B cell (primary cell): ENCODE measurements at places on chromosomes 16 and 17. TPM values are rescaled to one million over a fixed set of nuclear protein-coding genes. Genes with fewer than 3 reads are reported as not detected.

GRCh38 chr16:67514382-67514828, 14.2 kb upstream of the RIPOR1 start:
- H3K27ac ChIP-seq = peak overlapping the region; percentile 59
- H3K4me1 ChIP-seq = peaks cover 64% of the 10 kb centered on the region
- H3K36me3 ChIP-seq = no peaks in the 10 kb centered on the region
- no peak overlapping the region for H3K4me3 ChIP-seq

- no peaks in the 10 kb centered on the region for H3K4me1 ChIP-seq
- H3K4me3 ChIP-seq = no peak overlapping the region
- no peaks in the 10 kb centered on the region for H3K27me3 ChIP-seq
- peaks cover 1% of the 10 kb centered on the region for H3K36me3 ChIP-seq
- no peak for DNase-seq
- H3K27ac ChIP-seq = no peak overlapping the region
Observed at GRCh38 chr16:19618876-19619275, 63.4 kb downstream of the VPS35L start.

DNA sequence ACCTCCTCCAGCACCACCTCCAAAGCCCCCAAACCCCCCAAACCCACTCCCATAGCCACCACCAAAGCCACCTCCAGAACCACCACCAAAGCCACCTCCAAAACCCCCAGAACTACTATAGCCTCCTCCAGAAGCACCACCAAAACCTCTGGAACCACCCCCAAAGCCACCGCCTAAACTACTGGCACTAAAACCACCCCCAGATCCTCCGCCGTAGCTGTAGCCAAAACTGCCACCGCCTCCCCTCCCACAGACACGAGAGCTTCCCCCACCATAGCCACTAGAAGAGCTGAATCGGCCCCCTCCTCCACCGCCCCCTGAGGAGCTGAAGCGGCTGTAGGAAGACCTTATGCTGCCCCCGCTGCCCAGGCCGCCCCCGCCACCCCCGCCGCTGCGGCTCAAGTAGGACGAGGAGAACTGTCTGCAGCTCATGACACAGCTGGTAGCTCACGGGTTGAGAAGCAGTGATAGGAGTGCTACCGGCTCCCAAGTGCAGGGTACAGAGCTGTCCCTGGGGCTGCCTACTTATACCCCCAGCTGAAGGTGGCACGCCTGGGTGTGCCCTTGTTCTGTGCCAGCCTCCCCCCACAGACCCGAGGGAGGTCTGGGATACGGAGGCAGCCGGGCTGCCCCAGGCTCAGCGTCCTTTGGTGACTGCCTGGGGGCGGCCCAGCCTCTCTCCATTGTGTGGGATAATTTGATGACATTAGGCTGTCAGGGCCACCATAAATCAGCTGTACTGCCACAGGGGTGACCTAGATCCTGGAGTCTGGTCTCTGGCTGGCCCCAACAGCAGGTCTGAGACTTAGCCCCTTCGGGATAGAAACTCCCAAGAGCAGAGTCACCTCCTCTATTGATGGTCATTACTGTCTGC, at the start of gene KRT9:
KRT9 (minus strand) TSS at position 499 of the 874 bp plus-strand sequence; CDS start at position 432, 67 bp downstream.
- no peak within 1 kb of the TSS for H3K4me3 ChIP-seq

DNA sequence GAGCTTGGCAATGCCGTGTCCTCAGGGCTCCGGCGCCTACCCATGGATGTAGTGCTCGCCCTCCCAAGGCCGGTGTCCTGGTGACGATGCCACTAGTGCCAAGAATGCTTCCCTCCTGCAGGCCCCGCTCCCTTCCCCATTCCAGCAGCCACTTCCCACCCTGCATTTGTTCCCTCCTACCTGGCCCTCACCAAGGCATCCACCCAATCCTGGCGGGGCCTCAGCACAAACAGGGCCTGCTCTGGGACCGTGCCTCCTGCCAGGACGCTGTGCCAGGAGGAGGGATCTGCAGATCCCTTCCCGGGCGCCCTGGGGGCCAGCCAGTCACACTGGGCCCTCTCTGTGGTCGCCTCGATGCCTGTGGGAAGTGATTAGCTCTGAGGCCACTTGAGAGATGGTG, 25.1 kb downstream of the ABR start:
- no peak overlapping the region for H3K27ac ChIP-seq
- H3K4me1 ChIP-seq = no peaks in the 10 kb centered on the region
- H3K4me3 ChIP-seq = no peak overlapping the region
- peaks cover 6% of the 10 kb centered on the region for H3K36me3 ChIP-seq

GRCh38 chr17:38425031-38425430, 3.2 kb upstream of the ARHGAP23 start:
- peaks cover 9% of the 10 kb centered on the region for H3K4me1 ChIP-seq
- no peak for DNase-seq
- no peak overlapping the region for H3K4me3 ChIP-seq
- H3K27me3 ChIP-seq = peaks cover 10% of the 10 kb centered on the region
- no peak overlapping the region for H3K27ac ChIP-seq
- no peaks in the 10 kb centered on the region for H3K36me3 ChIP-seq

DNA sequence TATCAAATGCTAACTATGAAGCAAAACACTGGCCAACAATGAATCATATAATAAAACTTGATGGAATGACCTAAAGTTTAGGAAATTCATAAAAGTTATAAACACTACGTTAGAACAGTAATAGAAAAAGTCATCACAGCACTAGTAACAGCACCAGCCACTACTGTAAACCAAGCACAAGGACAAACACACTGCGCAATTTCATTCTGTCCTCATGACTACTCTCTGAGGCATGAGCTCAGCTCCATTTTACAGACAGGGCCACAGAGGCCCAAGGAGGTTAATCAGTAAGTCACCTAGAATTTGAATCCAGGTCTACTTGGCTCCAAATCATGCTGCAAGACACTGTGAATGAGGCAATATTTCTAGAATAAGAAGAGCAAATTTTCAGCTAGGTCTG, 13.4 kb downstream of the EMC8 start:
- no peak overlapping the region for H3K4me3 ChIP-seq
- H3K27me3 ChIP-seq = no peaks in the 10 kb centered on the region
- H3K36me3 ChIP-seq = peaks cover 4% of the 10 kb centered on the region
- H3K4me1 ChIP-seq = no peaks in the 10 kb centered on the region
- no peak for DNase-seq

- no peaks in the 10 kb centered on the region for H3K27me3 ChIP-seq
- no peak for DNase-seq
- H3K36me3 ChIP-seq = peaks cover 42% of the 10 kb centered on the region
- H3K27ac ChIP-seq = peak overlapping the region; percentile 87
- H3K4me1 ChIP-seq = peaks cover 48% of the 10 kb centered on the region
Observed at GRCh38 chr16:30184891-30185682, 1.7 kb downstream of the CORO1A start.

- DNase-seq = no peak
- no peaks in the 10 kb centered on the region for H3K27me3 ChIP-seq
- H3K36me3 ChIP-seq = no peaks in the 10 kb centered on the region
- no peaks in the 10 kb centered on the region for H3K4me1 ChIP-seq
- H3K27ac ChIP-seq = no peak overlapping the region
- H3K4me3 ChIP-seq = no peak overlapping the region
Observed at GRCh38 chr17:68325961-68326360, 34.7 kb downstream of the ARSG start.

DNA sequence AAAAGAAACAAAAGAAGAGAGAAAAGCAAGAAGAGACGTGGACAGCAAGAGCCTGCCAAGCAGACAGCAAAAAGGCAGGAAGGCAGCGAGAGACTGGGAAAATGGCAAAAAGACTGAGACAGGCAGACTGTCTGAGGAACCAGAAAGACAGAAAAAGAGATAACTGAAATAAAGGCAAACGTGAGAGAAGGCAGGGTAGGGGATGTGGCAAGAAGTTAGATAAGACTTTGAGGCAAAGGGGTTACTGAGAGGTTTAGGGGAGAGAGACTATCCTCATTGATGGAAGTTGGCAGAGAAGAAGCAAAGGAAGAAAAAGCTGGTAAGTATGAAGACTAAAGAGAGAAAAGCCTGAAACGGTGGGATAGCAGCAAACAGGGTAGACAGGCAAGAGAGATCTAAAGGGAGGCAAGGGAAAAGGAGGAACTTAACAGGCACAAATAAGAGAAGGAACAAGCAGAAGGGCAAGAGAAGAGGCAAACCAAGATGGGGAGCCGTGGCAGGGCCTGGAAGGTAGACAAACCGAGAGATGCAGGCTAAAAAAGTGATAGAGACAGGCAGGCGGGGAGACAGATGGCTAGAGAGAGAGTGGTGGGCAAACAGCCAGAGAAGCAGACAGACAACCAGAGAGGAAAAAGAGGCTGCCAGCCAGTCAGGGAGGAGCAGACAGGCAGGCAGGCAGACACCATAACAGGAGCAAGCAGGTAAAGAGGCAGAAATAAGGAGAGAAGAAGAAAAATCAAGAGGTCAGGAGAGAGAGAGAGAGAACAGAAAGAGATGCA, 7.1 kb upstream of the CHD3 start:
- H3K27ac ChIP-seq = no peak overlapping the region
- H3K4me3 ChIP-seq = no peak overlapping the region
- H3K36me3 ChIP-seq = no peaks in the 10 kb centered on the region
- no peaks in the 10 kb centered on the region for H3K27me3 ChIP-seq
- DNase-seq = no peak
- peaks cover 34% of the 10 kb centered on the region for H3K4me1 ChIP-seq

DNA sequence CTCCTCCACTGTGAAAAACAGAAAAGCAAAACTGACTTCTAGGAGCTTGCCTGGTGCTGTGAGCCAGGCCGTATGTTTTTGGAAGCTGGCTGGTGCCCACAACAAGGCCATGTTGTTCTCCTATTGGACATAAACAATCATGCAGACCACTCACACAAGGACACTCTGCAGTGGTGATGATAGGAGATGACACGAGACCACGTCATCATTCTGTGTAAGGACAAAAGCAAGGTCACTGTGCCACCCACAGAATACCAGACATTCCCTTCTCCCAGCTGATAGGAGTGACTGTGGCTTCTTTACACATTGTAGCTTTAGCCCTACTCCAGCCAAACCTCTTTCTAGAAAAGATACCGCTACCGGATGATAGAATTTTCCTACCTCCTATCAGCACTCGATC, 47.7 kb upstream of the LCMT1 start:
- H3K4me1 ChIP-seq = peaks cover 74% of the 10 kb centered on the region
- H3K27me3 ChIP-seq = no peaks in the 10 kb centered on the region
- H3K36me3 ChIP-seq = no peaks in the 10 kb centered on the region
- no peak for DNase-seq

GRCh38 chr17:29777663-29778062, 152.4 kb downstream of the SSH2 start:
- peaks cover 1% of the 10 kb centered on the region for H3K36me3 ChIP-seq
- H3K27ac ChIP-seq = no peak overlapping the region
- no peak for DNase-seq
- peaks cover 9% of the 10 kb centered on the region for H3K4me1 ChIP-seq
- H3K27me3 ChIP-seq = no peaks in the 10 kb centered on the region

- H3K27ac ChIP-seq = no peak overlapping the region
- no peaks in the 10 kb centered on the region for H3K27me3 ChIP-seq
- H3K36me3 ChIP-seq = peaks cover 73% of the 10 kb centered on the region
- H3K4me1 ChIP-seq = no peaks in the 10 kb centered on the region
Observed at GRCh38 chr16:83915081-83915480, 16.2 kb downstream of the MLYCD start.

DNA sequence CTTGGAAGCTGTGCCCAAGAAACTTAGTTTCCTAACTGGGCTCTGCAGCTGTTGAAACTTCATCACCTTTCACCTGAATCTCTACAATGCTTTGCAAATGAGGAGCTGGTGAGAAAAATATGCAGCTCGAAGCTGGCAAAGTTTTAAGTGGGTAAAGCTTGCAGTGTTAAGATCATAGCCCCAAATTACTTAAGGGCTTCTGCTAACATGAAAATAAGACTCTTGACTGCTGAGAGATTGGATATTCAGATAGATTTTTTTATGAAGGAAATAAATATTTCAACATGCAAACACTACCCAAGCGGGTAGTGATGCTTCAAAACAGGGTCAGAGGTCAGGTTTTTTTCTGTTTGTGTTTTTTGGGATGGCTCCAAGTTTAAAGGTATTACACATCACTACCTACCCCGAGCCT, 278.7 kb downstream of the FTO start:
- H3K27me3 ChIP-seq = no peaks in the 10 kb centered on the region
- no peaks in the 10 kb centered on the region for H3K36me3 ChIP-seq
- H3K4me1 ChIP-seq = no peaks in the 10 kb centered on the region
- no peak overlapping the region for H3K4me3 ChIP-seq
- no peak overlapping the region for H3K27ac ChIP-seq
- no peak for DNase-seq

- peaks cover 51% of the 10 kb centered on the region for H3K36me3 ChIP-seq
- no peak overlapping the region for H3K4me3 ChIP-seq
- peak; percentile 63 for DNase-seq
- H3K4me1 ChIP-seq = no peaks in the 10 kb centered on the region
Observed at GRCh38 chr17:79082311-79083190, 7.9 kb downstream of the ENGASE start.

DNA sequence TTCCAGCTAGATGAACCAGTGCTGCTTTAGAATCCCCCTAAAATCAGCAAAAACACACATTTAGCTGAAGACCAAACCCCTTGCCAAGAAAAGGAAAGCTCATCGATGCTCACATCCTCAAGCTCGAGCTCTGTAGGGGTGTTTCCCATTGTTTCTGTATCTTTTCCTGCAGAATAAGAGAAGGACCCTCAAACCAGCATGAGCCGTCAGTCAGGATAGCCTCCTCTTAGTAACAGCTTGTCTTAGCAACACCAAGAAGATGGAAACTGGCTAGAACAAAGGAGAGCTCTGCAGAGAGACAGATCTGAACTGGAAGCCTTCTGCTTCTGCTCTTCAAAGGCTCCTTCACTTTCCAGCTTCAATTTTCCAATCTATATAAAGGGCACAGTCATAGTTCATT, 32.0 kb downstream of the VAT1L start:
- H3K36me3 ChIP-seq = no peaks in the 10 kb centered on the region
- no peak for DNase-seq
- H3K4me1 ChIP-seq = no peaks in the 10 kb centered on the region
- H3K27ac ChIP-seq = no peak overlapping the region
- H3K4me3 ChIP-seq = no peak overlapping the region
- H3K27me3 ChIP-seq = no peaks in the 10 kb centered on the region

GRCh38 chr16:48126801-48127644, 28.8 kb downstream of the ABCC12 start:
- no peaks in the 10 kb centered on the region for H3K4me1 ChIP-seq
- DNase-seq = no peak
- H3K27me3 ChIP-seq = no peaks in the 10 kb centered on the region
- no peaks in the 10 kb centered on the region for H3K36me3 ChIP-seq

GRCh38 chr16:73713778-73714495, 582.7 kb upstream of the PSMD7 start:
- H3K27me3 ChIP-seq = no peaks in the 10 kb centered on the region
- DNase-seq = no peak
- H3K4me3 ChIP-seq = no peak overlapping the region

- no peak overlapping the region for H3K4me3 ChIP-seq
- DNase-seq = no peak
- H3K27me3 ChIP-seq = no peaks in the 10 kb centered on the region
- H3K36me3 ChIP-seq = no peaks in the 10 kb centered on the region
Observed at GRCh38 chr17:41403404-41404023, 6.1 kb upstream of the KRT31 start.

CCDC182 gene
- not detected in 2 replicates for total RNA-seq

CDH3 gene
- 0.17 TPM in 1 of 2 replicates, not detected in the other for total RNA-seq

DNAAF8 gene
- 0.19 and 0.44 TPM in 2 replicates for total RNA-seq

AOC2 gene
- total RNA-seq = 3.8 and 4.1 TPM in 2 replicates

KCNJ18 gene
- not detected in 2 replicates for total RNA-seq

GAST gene
- total RNA-seq = not detected in 2 replicates
